ENCODE measurements at places on chromosomes 3 and 15.

DNA sequence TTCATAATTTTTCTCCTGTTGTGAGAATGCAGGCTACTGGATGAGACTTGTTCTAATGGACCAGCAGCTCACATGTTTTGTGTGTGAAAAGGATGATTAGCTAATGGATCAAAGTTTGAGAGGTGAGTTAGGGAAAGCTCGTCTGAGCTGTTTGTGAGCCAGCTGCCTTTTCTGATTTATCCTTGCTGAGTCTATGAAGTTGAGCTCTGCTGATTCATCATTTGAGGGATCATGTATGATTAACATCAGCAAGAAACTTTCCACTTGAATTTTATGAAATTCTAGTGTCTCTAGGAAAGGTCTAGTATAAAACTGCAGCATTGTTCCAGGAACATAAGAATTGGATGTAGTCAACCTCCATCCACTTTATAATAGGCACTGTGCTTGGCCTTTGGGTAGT lies 698.7 kb downstream of the NTRK3 start:
- DNase-seq = no peak

- no peak for DNase-seq
Measured at GRCh38 chr3:75332794-75333193, 331.3 kb upstream of the FRG2C start.

DNA sequence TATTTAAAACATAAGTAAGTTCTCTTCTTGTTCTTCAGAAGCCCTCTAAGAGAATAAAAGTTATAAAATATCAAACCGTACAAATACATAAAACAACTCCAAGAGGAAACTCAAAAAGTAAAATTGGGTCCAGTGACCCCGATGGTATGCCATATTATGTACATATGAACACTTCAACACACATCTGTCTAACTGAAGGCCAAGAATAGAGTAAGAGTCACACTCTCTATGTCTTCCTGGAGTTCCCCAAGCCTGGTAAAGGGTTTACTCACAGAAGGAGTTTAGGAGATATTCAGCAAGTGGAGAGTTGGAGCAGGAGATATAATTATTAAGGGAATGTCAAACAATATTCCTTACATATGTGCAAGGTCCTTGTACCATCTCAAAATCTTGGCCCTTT lies 101.3 kb upstream of the EIF1B start:
- DNase-seq = no peak

DNA sequence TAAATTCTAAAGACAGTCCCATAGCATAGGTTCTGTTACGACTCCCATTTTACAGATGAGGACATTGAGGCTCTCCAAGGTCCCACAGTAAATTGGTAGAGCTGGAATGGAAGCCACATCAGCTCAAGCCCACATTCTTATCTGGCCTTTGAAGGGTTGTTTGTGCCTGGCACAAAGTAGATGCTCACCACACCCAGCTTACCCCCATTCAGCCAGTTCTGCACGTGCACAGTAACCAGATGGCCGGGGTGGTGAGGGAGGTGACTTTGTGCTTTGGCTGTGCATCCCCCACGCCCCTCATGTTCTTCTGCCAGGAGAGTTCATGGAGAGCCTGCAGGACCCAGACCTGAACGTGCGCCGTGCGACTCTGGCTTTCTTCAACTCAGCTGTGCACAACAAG lies 16.2 kb downstream of the RPL32 start:
- DNase-seq = no peak

GRCh38 chr3:33037471-33037870 lies 59.5 kb downstream of the GLB1 start:
- no peak for DNase-seq

- no peak for DNase-seq
Measured at GRCh38 chr3:14645453-14645852, 6.1 kb upstream of the CCDC174 start.

DNA sequence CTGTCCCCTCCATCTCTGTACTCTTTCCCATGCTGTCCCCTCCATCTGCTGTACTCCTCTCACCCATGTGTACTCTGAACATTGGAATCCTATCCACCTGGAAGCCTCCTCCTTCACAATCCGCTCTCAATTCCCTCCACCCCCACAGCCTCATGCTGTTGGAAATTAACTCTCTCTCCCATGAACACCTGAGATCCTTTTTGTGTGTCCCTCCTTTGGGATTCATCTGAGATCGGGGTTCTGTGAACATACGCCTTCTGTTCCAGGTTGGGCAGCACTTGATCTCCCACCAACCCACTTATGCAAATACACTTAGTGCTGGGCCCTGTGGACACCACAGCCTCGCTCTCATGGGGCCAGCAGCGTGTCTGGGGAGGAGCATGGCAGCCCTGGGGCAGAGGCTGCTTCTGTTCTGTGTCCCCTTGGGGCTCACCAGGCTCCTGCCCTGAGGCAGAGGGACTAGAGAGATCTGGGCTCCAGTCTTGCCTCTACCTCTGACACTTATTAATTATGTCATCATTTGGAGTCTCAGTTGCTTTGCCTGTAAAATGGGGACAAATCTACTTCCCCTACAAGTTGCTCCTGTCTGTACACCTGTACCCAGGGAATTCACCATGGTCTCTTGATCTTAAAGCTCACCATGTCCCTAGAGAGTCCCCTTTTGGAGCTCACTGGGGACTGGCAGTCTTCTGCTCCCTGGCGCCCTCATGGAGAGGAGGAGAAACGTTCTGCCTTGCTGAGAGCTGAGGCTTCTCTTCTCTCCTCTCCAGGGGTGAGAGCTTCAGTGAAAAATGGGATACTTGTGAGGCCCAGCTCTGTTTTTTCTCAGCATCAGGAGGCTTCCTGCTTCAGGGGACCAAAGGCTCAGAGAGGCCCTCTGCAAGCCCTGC lies 42.7 kb downstream of the ITGA11 start:
- no peak for DNase-seq

- DNase-seq = no peak
Measured at GRCh38 chr3:82999777-83000176, 1238.3 kb upstream of the GBE1 start.

Data from kidney capillary endothelial cell (primary cell).